GM12891 (cell line): ENCODE measurements at places on chromosomes 11 and 22.

DNA sequence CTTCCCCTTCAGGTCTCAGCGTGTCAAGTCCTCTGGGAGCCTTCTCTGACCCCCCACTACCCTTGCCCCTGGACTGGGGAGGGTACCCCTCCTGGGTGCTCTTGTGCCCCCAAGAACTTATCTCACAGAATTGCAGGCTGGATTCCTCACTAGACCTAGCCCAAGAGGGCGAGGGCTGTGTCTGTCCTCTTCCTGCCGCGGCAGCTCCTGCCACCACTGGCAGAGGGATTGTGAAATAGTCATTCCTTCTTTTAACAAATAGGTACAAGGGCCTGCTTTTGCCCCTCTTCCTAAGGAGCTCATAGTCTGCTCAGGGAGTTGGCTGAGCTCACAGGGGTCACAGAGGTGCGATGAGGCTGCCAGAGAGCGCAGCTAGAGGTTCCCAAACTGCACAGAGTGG, 5.5 kb downstream of the RAB36 start:
- no peak for DNase-seq

GRCh38 chr11:117679461-117679860, 117.6 kb downstream of the DSCAML1 start:
- no peak for DNase-seq

DNA sequence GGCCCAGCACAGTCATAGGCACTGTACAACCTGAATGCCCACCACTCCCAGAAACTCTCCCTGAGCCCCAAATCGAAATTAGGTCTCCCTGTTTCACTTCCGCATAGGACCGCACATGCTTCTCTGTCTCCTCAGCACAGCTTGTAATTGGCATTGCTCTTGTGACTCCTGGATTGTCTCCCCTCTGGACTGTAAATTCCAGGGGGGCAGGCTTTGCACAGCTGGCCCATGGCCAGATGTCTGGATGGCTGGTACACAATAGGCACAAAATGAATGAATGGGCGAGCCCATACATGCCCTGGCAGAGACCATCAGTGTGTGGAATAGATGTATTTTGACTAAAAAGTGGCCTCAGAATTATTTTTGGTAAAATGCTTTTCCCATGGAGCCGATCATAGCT, 63.3 kb upstream of the PHF21B start:
- DNase-seq = no peak

GRCh38 chr11:59573216-59573615, 42.4 kb downstream of the OSBP start:
- no peak for DNase-seq

DNA sequence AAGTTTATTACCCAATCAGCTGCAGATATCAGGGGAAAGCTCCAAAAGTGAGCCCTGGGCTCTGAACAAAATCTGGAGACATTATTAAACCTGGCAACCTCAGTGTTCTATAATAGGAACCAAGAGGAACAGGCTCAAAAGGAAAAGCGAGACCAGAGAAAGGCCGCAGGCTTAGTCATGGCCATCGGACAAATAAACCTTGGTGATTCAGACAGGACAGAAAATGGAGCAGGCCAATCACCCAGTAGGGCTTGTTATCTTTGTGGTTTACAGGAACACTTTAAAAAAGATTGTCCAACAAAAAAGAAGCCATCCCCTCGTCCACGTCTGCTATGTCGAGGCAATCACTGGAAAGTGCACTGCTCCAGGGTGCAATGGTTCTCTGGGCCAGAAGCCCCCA, 7.7 kb upstream of the PANX1 start:
- DNase-seq = no peak

GRCh38 chr22:28172892-28173670, 254.0 kb upstream of the PITPNB start:
- no peak for DNase-seq

DNA sequence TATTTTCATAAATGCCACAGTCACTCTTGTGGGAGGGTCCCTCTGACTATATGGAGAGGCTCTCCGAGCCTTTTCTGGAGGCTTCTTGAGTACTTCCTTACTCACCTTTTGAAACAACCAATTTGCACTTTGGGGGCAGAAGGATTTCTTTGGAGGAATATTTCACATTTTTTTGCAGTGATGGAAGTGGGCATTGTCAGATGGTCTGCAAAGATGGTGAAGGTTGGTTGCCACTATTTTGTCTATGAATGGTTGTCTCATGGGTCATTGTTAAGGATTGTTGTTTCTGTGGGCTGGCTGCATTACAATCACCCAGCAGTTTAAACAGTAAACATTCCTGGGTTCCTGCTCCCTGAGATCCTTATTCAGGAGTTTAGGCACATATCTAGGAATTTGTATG, 388.2 kb downstream of the TMEM135 start:
- DNase-seq = no peak

DNA sequence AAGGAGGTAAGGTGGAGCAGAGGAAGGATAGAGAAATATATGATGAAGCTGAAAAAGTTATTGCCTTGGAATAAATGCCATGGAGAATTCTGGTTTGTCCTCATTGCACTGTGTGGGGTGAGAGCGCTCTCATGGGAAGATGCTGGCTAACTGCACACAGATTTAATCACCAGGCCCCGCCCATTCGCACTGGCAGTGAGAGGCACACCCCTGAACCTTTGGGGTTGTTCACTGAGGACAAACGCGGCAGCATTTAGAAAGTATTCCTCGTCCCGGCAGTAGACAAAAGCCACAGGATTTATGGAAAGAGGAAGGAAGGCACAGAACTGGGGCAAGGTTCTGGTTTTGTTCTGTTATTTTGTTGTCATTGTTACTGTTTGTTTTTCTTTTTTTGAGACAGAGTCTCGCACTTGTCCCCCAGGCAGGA, 70.2 kb downstream of the MED15 start:
- DNase-seq = no peak

GRCh38 chr22:36384766-36385481, 2.8 kb downstream of the MYH9 start:
- no peak for DNase-seq
